ENCODE measurements at places on chromosomes 12 and 14. TPM values are rescaled to one million over a fixed set of nuclear protein-coding genes. Genes with fewer than 3 reads are reported as not detected.

HPD gene
- under 0.01 TPM for total RNA-seq

ACACB gene
- total RNA-seq = 16.2 TPM

GYS2 gene
- not detected for total RNA-seq

DCN gene
- total RNA-seq = 1,107 TPM

TIGAR gene
- 11.2 TPM for total RNA-seq

DNA sequence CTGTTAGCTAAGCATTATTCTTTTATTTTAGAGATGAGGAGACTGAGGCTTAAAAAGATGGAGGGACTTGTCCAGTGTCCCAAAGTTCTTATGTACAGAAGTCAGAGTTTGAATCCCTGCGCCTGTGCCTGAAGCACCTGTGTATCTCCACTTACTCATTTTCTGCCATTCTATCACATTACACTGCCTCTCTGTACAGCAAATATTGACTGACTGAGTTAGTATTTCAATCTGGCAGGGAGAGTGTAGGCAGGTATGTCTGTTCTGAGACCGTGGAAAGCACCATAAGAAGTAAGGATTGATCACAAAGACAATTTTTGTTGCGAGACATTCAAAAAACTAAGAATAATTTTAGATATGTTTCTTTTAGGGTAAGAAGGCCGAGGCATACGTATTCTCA is 162.7 kb downstream of the KITLG start:
- H3K4me1 ChIP-seq = peaks cover 45% of the 10 kb centered on the region
- H3K27me3 ChIP-seq = no peaks in the 10 kb centered on the region
- peak overlapping the region; percentile 88 for H3K27ac ChIP-seq

GRCh38 chr12:93882763-93883162 is 205.6 kb downstream of the CRADD start:
- no peak for DNase-seq
- peaks cover 64% of the 10 kb centered on the region for H3K4me1 ChIP-seq
- peak overlapping the region; percentile 73 for H3K27ac ChIP-seq

GRCh38 chr14:73829526-73830431 is 21.9 kb upstream of the PTGR2 start:
- peak; percentile 96 for DNase-seq
- H3K36me3 ChIP-seq = no peaks in the 10 kb centered on the region
- H3K27ac ChIP-seq = peak overlapping the region; percentile 75
- H3K4me3 ChIP-seq = no peak overlapping the region
- peaks cover 19% of the 10 kb centered on the region for H3K4me1 ChIP-seq

- H3K27ac ChIP-seq = peak overlapping the region; percentile 56
- peaks cover 23% of the 10 kb centered on the region for H3K4me1 ChIP-seq
- DNase-seq = no peak
- no peaks in the 10 kb centered on the region for H3K27me3 ChIP-seq
- no peak overlapping the region for H3K4me3 ChIP-seq
- no peaks in the 10 kb centered on the region for H3K36me3 ChIP-seq
These were observed 13.7 kb upstream of the OR6J1 start for GRCh38 chr14:22657861-22658260.

DNA sequence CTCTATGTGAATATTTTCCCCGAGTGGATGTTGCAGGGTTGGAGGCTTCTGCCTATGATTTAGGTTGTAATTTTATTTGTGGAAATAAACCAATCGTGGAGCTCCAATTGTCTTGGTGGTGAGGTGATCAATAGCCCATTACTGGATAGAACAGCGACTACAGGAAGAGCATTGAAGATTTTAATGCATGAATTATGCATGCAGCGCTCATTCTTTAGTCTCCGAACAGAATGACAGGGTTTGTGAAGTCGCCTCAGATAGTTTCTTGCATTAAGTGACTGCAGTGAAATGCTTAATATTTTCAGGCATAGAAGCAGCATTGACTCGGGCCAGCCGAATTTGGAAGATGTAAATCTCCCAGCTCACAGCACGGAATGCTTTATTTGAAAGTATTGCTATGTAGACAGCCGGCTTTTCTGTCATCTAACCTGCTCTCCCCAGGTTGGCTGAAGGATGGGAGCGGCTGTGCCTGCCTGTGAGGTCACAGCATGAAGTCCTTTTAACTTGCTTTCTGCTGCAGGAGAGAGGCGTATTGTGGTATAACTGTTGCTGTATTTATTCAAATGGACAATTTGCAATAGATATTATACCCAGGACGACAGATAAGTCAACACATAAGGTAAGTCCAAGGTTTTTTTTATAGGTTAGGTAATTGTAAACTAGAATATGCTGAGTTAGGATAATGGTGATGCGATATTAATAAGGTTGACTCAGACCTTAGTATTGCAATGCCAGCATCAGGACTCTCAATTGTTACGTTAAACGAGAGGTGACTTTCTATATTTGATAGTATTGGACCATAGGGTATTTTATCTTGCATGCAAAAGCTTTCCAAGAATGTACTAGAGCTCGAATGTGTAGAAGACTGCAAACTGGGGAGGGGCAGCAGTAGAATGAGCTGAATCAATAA is 135.7 kb downstream of the CNTN1 start:
- no peaks in the 10 kb centered on the region for H3K27me3 ChIP-seq
- no peaks in the 10 kb centered on the region for H3K36me3 ChIP-seq
- H3K27ac ChIP-seq = no peak overlapping the region
- DNase-seq = no peak
- H3K4me1 ChIP-seq = no peaks in the 10 kb centered on the region

- no peak overlapping the region for H3K4me3 ChIP-seq
- H3K27ac ChIP-seq = no peak overlapping the region
- DNase-seq = no peak
- no peaks in the 10 kb centered on the region for H3K27me3 ChIP-seq
These were observed 29.5 kb downstream of the VPS37B start for GRCh38 chr12:122866379-122866778.

DNA sequence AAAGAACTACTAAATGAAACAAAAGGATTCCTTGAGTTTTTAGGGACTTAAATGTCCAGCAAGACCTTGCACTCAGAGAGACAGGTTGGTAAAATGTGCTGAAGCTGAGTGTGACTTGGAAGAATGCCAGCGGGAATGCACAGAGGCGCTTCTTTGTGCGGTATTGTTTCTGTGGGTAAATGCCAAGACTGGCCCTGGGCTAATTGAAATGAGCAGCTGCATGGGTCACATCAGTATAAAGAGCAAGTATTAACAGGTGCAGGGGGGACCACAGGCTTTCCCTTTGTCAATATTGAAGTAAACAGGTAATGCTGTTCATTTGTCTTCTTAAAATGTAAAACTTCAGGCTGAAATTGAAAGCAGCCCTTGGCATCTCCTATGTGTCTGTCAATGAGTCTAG is 74.3 kb downstream of the LMO3 start:
- H3K4me3 ChIP-seq = no peak overlapping the region
- DNase-seq = no peak
- no peaks in the 10 kb centered on the region for H3K27me3 ChIP-seq
- H3K36me3 ChIP-seq = no peaks in the 10 kb centered on the region
- no peaks in the 10 kb centered on the region for H3K4me1 ChIP-seq

GRCh38 chr14:73173092-73173735 is 36.9 kb downstream of the PSEN1 start:
- H3K36me3 ChIP-seq = peaks cover 54% of the 10 kb centered on the region
- no peaks in the 10 kb centered on the region for H3K4me1 ChIP-seq
- H3K4me3 ChIP-seq = no peak overlapping the region
- H3K27ac ChIP-seq = no peak overlapping the region

- H3K27me3 ChIP-seq = no peaks in the 10 kb centered on the region
- H3K4me1 ChIP-seq = peaks cover 34% of the 10 kb centered on the region
- H3K36me3 ChIP-seq = no peaks in the 10 kb centered on the region
- DNase-seq = no peak
- H3K4me3 ChIP-seq = no peak overlapping the region
- no peak overlapping the region for H3K27ac ChIP-seq
These were observed 162.4 kb downstream of the CAND1 start for GRCh38 chr12:67431411-67432020.

DNA sequence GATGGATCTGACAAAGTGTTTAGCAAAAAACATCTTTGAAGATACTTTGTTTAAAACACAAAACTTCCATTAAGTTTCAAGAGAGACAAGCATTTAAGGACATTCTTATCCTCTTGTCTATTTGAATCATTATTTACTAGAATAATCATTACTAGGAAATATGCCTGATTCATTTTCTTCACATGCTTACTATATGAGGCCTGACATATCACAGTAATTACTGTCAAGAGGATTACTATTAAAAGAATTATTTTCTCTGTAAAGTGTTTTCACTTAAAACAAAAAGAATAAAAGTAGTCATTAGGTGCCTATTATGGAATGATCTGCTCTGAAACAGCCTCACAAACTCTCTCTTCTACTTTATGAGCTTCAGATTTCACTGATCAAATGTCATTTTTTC is 402.1 kb upstream of the MGAT4C start:
- no peak overlapping the region for H3K27ac ChIP-seq
